Tibial nerve (tissue), 4 donors: ENCODE measurements at places on chromosomes 6 and 20.

GRCh38 chr6:30491991-30492952 is 3.0 kb downstream of the HLA-E start:
- no peak for DNase-seq

DNA sequence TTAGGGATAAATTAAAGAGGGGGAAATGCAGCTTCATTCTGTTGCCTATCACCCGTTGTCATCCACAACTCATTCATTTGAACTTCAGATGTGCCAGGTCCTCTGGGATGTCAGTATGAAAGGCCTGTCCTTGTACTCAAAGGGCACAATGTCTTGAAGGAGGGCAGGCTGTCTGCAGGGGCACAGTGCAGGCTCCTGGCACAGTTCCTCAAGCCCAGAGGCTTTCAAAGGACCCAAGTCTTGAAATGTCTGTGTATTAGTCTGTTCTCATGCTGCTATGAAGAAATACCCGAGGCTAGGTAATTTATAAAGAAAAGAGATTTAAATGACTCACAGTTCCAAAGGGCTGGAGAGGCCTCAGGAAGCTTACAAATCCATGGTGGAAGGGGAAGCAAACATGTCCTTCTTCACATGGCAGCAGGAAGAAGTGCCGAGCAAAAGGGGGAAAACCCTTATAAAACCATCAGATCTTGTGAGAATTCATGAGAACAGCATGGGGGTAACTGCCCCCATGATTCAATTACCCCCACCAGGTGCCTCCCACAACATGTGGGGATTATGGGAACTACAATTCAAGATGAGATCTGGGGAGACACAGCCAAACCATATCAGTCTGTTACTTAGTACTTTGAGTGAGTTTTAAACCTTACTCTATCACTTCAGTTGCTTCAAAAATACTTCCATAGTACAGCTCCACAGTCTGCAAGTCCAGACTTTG is 9.4 kb downstream of the SNX9 start:
- no peak for DNase-seq

DNA sequence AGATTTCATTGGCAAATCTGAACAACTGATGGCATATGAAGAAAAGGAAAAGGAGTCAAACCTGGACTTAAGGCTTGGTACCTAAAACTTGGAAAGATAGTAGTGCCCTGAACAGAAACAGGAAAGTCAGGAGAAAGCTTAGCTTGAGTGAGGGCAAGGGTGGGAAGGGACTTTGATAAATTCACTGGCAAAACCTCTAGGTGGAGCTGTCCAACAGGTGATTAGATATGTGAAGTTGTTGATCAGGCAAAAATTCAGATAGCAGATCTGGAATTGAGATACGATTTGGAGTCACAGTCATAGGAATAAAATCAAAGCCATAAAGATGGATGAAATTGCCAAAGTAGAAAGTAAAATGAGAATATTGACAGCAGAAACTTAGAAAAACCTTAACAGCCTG is 16.1 kb upstream of the ZNF292 start:
- DNase-seq, result no peak

DNA sequence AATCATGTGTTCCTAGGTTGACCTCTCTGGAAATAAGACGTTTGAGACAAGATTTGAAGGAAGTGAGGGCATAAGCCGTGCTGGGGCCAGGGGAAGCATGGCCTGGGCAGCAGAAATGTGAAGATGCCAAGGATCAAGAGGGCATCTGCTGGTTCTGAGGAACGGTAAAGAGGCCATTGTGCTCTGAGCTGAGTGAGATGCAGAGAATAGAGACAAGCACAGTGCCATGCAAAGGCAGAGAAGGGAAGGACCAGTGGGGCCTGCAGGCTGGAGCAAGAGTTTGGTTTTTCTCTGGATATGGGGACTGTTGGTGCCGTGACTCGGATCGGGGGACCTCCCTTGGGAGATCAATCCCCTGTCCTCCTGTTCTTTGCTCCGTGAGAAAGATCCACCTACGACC is 50.8 kb downstream of the SMPDL3A start:
- DNase-seq, result no peak

DNA sequence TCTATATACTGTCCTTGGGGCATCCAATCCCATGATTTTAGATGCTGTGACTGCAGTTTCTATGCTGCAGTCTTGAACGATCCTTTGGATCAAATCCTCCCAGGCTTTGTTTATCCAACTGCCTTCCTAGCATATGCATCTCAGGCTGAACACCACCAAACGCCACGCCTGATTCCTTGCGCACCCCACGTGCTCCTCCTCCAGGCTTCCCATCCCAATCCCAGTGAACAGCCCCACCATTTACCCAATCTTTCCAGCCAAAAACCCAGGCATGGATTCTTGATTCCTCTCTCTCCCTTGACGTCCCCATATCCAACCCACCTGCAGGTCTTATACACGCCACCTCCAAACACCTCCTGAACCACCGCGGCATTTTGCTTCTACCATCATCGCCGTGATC is 7.8 kb downstream of the PDE10A start:
- no peak for DNase-seq

DNA sequence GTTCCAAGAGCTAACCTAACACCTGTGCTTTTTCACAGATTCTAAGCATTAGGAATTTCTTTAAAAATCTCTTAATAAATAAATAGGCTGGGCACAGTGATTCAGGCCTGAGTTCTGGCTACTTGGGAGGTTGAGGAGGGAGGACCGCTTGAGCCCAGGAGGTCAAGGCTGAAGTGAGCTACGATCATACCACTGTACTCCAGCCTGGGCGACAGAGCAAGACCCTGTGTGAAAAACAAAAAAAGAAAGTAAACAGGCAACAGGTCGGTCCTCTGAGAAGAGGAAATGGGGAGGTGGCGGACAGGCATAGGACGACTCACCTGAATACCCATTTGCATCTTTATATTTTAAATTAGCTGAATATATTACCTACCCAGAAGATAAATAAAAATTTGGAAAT is 26.5 kb downstream of the GMDS start:
- DNase-seq, result no peak
